ENCODE measurements at places on chromosomes 16 and 17.

- DNase-seq: no peak
Observed at GRCh38 chr17:17189559-17189958, 16.6 kb downstream of the PLD6 start.

- peak; percentile 35 for DNase-seq
Observed at GRCh38 chr16:30844671-30845449, 49.0 kb downstream of the BCL7C start.

- DNase-seq: no peak
Observed at GRCh38 chr17:39750131-39751015, 12.6 kb downstream of the GRB7 start.

DNA sequence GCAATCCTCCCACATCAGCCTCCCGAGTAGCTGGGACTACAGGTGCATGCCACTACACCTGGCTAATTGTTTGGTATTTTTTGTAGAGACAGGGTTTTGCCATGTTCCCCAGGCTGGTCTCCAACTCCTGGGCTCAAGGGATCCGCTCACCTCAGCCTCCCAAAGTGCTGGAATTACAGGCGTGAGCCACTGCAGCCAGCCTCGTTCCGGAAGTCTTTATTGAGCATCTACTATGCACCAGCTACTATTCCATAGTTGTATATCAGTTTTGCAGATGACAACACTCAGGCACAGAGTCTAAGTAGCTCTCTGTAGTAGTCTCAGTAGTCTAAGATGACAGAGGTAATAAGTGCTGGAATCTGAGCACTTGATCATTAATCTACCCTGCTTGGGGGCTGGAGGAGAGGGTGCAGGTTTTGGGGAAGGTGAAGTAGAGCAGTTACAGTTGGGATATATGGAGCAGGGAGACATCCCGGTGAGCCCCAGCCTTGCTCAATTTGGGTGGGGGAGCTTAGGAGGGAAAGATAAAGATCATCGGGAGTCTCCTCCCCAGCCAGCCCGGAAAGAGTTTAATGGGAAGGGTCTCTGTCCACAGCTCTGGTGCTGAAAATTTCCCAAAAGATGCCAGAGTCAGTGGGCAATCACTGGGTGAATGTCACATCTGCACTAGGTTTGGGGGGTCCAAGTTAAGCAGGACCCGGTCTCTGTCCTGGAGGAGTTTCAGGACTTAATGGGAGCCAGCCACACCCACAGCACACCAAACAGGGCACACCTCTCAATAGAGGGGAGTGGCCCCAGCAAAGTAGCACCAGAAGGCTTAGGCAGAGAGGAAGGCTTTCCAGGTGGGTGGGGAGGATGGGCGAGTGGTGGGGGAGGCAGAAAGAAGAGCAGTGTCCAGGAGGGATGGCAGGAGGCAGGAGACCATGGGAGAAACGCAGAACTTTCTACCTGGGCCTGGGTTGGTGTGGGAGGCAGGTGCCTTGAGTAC, 1.7 kb downstream of the OTOP3 start:
- DNase-seq: no peak

GRCh38 chr16:73010150-73010676, 37.7 kb downstream of the ZFHX3 start:
- DNase-seq: no peak

DNA sequence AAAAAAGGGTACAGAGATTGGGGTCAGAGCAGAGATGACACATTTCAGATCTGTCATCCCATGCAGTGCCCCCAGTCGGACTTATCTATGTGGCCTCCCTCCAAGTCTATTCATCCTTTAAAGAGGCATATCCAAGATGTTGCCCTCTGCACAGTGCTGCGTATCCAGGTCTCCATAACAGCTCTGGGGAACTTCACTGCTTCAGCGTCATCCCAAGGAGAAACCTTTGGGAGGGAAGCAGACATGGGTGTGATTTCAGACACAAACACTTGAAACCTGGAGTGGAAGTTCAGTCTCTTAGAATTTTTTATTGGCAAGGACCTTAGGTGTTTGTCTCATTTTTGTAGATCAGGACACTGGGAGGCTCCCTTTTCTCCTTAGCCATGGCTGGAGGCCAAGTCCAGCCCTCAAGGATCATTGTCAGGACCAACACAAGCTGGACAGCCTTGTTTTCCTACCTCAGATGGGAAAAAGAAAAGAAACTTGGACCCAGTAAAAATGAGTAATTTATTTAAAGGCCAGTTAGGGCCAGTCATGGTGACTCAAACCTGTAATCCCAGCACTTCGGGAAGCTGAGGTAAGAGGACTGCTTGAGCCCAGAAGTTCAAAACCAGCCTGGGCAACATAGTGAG, 23.9 kb upstream of the NLK start:
- DNase-seq: no peak

DNA sequence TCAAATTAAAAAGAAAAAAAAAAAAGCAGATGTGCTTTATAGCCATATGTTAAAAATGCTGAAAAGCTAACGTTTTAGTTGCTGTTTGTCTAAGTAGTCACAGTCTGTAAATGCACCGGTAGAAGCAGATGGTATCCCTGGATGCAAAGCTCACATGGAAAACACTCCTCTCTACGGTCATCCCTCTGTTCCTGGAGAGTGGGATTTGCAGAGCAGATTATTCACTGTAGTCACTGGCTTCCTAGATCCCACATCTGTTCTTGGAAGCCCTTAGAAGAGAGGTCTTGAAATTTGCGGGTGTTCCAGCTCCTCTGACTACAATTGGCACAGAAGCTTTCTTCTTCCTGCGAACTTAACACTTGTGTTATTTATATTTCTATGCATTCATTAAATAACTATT, 186.6 kb downstream of the PMP22 start:
- no peak for DNase-seq

DNA sequence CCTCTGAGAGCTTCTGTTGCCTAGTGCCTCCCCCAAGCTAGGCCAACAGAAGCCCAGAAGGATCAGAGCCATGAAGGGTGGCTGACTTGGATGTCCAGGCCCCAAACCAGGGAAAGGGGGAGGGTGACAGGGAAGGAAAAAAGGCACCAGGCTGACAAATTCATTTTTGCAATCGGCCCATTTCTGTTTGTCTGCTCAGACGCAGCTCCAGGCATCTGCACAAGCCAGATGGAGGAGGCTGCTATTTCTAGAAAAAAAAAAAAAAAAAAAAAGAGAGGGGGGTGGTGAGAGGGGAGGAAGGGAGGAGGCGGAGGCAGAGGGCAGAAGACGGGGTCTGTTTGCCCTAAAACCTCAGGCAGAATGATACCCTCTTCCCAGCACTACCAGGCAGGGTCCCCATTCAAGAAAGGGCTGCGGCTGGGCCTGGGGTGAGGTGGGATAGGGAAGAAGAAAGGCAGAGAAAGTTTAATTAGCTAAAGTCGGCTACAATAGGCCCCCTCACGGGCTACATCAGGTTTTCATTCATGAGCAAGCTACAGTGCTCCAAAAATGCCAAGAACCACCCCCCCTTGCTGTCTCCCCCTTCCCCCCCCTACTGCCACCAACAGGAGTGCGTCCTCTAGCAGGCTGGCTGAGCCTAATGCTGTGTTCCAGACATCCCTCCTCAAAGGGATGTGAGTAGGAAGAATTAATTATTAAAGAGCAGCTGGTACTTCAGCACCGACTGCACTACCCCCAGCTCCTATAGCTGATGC, 2.4 kb downstream of the HDAC5 start:
- DNase-seq: no peak

DNA sequence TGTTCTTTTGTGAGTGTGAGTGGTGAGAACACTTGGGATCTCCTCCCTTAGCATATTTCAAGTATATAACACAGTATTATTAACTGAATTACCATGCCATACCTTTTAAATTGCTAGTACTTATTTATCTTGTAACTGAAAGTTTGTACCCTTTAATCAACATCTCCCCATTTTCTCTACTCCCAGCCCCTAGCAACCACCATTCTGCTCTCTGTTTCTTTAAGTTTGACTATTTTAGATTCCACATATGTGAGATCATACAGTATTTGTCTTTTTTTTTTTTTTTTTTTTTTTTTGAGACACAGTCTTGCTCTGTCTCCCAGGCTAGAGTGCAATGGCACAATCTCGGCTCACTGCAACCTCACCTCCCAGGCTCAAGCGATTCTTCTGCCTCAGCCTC, 117.6 kb upstream of the CACNG3 start:
- DNase-seq: no peak
